ENCODE measurements at places on chromosomes 4 and X. TPM values are rescaled to one million over a fixed set of nuclear protein-coding genes. Genes with fewer than 3 reads are reported as not detected.
A peak's percentile ranks its signal among the peaks of the same experiment; 100 is the strongest.

DNA sequence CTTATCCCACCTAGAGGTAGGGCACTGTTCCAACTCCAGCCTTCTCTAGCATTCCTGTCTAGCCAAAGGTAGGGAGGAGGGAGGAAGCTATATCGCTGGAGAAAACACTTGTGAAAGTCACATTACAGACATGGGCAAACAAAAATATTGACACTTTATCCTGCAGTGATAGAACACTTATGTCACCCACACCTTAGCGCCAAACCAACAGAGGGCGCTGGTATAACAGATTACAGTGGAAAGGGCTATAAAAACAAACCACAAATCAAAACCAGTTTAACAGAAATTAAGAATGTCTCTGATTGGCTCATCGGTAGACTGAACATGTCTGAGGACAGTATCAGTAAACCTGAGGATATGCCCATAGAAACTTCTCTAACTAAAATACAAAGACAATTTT, 451.3 kb downstream of the TLL1 start:
- DNase-seq, result no peak

- DNase-seq, result no peak
Observed at GRCh38 chr4:173237762-173238161, 69.2 kb downstream of the GALNT7 start.

DNA sequence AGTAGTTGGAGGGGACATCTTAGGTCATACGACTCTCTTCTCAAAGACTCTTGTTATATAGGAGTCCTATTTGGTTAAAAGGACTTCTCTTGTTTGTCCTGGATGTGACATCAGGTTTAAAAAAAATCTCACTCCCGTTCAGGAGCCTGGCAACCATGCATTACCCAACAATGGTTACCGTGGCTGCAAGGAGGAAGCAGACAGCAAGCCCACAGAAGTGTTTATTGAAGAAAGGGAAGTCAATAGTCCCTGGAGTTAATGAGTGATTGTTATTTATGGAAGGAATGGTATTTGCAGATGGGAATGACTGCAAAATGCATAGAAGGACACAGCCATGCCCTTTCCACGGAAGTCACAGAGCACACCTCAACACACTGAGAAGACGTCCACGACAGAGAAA, 75.9 kb upstream of the ENPP6 start:
- no peak for DNase-seq

DNA sequence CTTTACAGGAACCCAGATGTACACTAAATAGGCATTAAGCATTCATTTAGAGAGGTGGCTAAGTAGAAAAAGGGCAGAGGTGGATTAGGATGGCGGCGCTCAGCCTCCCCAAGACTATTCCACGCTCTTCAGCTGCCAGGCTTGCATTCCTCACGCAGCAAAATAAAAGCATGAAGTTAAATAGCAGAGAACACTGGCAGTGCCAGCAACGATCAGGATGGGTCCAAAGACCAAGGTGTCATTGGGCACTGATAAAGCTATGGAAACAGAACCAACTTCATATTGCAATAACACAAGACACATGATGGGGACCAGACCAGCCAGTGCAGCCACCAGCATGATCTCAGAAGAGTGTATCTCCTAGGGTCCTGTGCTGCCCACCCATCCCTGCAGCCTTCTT, 42.0 kb downstream of the TMEM156 start:
- no peak for DNase-seq

- DNase-seq, result no peak
Observed at GRCh38 chr4:119725011-119725410, 96.4 kb upstream of the PDE5A start.

The GPR82 gene
- polyA plus RNA-seq, result not detected

The RBMXL3 gene
- not detected for polyA plus RNA-seq

The ZCCHC12 gene
- polyA plus RNA-seq, result not detected

GRCh38 chrX:48761674-48762471, at the start of gene GLOD5:
GLOD5 (plus strand) TSS chrX:48761747; CDS start chrX:48761791, 44 bp downstream.
- DNase-seq, result no peak

- DNase-seq, result no peak
Observed at GRCh38 chrX:27086237-27086636, 376.9 kb downstream of the PPP4R3C start.

The MORF4L2 gene
- 479 TPM for polyA plus RNA-seq

The MAGEB2 gene
- not detected for polyA plus RNA-seq

- no peak for DNase-seq
Observed at GRCh38 chr4:72325215-72325614, 243.8 kb downstream of the ADAMTS3 start.

- no peak for DNase-seq
Observed at GRCh38 chrX:17546356-17546755, 171.4 kb downstream of the NHS start.

GRCh38 chrX:109281483-109282275, 200.2 kb downstream of the GUCY2F start:
- DNase-seq, result no peak

GRCh38 chrX:137071596-137071995, 37.8 kb upstream of the GPR101 start:
- DNase-seq, result no peak

The ELF2 gene
- 28.6 TPM for polyA plus RNA-seq

GRCh38 chr4:116838609-116839008, 246.8 kb downstream of the TRAM1L1 start:
- DNase-seq, result no peak

DNA sequence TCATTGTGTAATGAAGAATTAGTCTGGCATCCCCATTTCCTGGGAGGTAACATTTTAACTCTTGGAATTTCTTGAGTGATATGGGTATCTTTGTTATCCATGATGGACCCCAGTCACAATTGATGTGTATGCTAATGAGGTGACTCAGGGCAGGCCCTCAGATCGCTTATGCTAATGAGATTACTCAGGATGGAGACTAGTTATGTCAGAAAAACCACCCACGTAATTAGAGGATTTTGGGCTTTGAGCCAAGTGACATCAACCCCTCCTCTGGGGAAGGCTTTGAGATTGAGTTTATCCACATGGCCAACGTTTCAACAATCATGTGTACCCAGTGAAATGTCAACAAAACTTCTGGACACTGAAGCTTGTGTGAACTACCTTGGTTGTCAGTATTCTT, 772.7 kb downstream of the STPG2 start:
- no peak for DNase-seq

GRCh38 chr4:119971431-119972084, 95.1 kb downstream of the MAD2L1 start:
- DNase-seq, result no peak

DNA sequence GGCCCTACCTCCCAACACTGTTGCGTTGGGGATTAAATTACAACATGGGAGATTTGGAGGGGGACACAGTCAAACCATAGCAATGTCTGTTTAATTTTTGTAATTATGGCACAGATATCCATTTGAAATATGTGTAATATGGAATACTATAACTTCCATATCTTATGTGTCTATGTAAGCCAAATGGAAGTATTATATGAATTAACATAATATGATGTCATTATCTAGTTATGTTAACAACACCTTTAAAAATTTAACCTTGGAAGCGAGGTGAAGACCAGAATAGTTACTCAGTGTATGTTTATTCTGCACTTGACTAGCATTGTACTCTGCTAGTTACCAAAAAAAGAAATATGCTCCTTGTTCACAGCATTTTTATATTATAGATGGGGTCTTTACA, 4.3 kb downstream of the SMARCA5 start:
- no peak for DNase-seq

- DNase-seq, result no peak
Observed at GRCh38 chrX:30935985-30936384, 46.9 kb upstream of the TAB3 start.

The RIBC1 gene
- not detected for polyA plus RNA-seq

The TMPRSS11D gene
- not detected for polyA plus RNA-seq

DNA sequence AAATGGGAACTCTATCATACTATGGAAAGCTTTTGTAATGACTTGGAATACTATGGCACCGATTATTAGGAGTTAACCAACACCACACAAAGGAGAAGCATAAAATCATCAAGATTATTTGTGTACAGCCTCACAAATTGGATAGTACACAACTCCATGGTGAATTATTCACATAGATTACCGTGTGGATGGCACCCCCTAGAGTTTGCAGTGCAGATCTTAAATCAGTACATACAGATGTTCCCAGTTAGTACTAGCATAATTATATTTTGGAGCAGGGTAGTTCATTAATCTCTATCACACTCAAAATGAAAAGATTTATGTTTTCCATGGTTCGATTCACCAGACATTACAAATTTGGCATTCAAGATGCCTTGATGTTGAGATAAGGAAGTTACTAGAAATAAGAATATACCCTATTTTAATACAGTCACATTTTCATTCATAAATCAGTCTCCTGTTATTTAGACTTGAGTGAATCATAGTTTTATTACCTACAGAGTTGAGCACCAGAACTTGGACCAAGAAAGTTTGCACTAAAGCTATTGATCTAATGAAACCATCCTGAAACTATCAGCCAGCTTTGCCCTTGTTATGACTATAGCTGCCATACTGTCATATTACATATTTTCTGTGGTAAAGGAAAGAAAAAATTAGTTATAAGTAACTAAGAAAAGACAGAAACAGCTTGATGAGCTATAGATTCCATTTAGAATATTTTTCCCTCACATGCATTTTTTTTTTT, 531.8 kb downstream of the GLUD2 start:
- DNase-seq, result no peak

The LDOC1 gene
- 9.0 TPM for polyA plus RNA-seq

The MND1 gene
- polyA plus RNA-seq, result 0.44 TPM

The CDKL5 gene
- 5.1 TPM for polyA plus RNA-seq

GRCh38 chrX:77548751-77549150, 101.6 kb downstream of the FGF16 start:
- DNase-seq, result no peak

DNA sequence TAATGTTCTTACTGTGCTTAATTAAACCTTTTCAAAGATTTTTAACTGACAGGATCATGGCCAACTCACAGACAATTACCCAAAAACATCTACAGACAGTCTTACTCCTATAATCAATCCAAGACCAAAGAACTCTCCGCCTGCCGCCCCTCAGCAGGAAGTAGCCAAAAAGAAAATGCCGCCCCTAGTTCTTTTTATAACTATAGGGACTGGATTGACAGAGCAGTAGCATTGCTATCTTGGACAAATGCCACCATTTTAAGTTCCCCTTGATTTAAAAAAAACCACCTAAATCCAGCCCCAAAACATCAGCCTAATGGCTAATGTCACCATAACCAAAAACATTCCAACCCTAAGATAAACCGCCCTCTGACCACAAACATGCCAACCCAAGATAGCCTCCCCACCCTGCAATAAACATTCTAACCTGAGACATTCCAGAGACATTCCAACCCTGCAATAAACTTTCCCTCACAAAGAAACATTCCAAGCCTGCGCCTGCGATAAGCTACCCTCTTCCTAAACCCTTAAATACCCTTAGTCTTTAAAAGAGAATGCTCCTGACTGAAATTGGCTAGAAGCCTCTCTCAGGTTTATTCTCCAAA, 77.0 kb downstream of the COQ2 start:
- DNase-seq, result peak; percentile 53

DNA sequence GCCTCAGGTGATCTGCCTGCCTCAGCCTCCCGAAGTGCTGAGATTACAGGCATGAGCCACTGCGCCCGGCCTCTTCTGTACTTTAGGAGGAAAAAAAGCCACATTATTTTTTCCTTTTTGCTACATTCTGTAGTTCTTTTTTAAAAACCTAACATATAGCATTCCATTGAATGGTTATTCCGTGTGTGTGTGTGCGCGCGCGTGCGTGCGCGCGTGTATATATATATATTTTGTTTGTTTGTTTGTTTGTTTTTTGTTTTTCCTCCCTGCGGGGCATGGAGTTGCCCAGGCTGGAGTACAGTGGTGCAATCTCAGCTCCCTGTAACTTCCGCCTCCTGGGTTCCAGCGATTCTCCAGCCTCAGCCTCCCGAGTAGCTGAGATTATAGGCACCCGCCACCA, 59.5 kb downstream of the ARHGAP10 start:
- DNase-seq, result no peak

DNA sequence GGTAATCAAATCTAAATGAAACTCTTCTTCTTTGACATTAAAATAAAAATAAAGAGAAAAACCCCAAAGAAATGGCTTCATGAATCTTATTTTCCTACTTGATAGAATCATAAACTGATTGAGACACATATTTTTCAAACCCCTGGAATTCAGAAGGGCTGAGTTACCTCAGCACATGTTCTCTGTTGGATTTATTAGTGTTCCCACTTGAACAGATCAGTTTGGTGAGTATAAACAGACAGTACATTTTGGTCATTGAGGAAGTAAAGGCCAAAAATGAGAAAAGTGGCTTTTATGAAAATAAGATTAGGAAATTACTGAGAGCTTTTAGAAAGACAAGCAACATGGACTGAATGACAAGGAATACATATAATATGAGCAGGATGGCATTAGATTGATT, 620.4 kb downstream of the ANKRD50 start:
- no peak for DNase-seq

DNA sequence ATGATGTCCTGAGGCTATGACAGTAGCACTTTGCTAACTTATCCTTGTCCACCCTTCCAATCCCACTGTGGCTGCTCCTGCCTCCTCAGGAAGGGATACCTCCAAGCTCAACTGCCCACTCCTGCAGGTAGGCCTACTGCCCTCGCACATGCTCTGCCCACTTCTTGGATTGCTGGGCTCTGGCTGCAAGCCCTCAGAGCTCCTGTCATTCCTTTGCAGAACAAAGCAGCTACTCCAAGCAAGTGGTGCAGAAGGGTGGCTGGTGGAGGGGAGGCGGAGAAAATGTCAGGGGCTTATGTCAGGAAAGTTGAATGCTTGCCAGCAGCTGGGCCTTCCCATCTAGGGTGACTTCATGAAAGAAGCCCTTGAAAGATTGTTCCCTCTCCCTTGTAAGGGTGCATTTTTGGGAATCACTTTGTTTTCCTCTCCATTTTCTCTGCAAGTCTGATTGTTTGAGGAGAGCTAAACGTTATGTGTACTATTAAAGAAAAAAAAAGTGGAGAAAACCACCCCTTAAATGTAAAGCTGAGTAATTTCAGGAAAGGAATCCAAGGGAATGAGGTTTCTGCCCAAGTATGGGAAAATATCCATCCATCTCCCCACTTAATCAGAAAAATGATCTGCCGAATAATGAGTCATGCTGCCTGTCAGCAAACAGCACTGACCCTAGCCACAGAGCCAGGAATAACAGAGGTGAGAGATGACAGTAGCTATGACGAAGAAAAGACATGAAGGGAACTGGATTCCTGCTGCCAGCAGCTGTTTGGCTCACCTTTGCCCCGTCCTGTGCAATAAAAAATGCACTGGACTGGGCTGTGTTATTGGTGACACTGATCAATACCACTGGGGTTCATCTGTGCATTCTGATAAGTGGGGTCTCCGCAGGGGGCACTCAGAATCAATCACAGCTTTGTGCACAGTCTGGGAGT, 102.0 kb downstream of the RTL5 start:
- peak; percentile 41 for DNase-seq

DNA sequence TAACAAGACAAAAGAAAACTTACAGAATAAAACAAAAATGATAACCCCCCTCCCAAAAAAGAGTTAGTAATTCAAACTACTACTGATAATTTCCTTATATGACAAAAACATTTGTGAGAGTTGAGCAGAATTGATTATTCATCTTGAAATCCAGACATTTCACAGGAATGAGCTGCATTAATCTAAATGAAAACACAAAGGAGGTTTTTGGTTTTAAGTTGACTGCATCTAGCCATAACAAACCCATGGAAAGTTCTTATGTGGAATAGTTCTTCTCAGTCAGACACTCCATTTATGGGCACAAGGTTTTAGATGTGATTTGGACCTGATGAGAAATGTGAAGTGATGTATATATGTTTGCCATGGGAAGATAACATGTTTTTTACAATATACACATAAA, 95.4 kb downstream of the VCX2 start:
- no peak for DNase-seq

Measured in BJ (cell line).